ENCODE measurements at places on chromosomes 3 and 15. TPM values are rescaled to one million over a fixed set of nuclear protein-coding genes. Genes with fewer than 3 reads are reported as not detected.

The RSL24D1 gene
- total RNA-seq, result 43.5 TPM

The TJP1 gene
- total RNA-seq, result 128 TPM

The DUOX1 gene
- total RNA-seq, result 198 TPM

The RARB gene
- 4.1 TPM for total RNA-seq

The HIGD2B gene
- total RNA-seq, result 0.24 TPM

The TIPIN gene
- total RNA-seq, result 11.1 TPM

Measured in left lung (tissue), 14 donors.